ENCODE measurements at places on chromosomes 2 and 18.

DNA sequence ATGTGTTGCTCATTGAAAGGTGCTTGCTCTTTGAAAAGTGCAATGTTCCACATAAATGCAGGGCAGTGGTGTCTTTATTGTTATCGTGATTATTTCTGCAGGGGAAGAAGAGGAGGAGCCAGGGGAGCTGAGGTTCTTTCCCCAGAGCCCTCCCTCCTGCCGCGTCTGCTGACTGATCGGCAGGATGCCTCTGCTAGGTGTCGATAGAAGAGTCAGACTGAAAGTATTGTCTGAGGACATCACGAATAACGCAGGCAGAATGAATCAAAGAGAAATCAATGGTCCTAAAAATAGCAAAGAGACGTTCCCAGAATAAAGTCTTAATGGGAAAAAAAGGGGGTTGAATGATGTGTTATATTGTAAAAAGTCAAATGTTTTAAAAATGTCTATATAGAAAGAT is 47.4 kb upstream of the SIX3 start:
- H3K36me3 ChIP-seq: peaks cover 2% of the 10 kb centered on the region
- no peak for DNase-seq
- H3K27me3 ChIP-seq: peaks cover 25% of the 10 kb centered on the region
- no peak overlapping the region for H3K27ac ChIP-seq

- DNase-seq: no peak
- no peaks in the 10 kb centered on the region for H3K27me3 ChIP-seq
- no peaks in the 10 kb centered on the region for H3K36me3 ChIP-seq
- H3K4me1 ChIP-seq: no peaks in the 10 kb centered on the region
Observed at GRCh38 chr2:163405298-163405697, 330.5 kb downstream of the FIGN start.

- peaks cover 11% of the 10 kb centered on the region for H3K4me1 ChIP-seq
- H3K27ac ChIP-seq: no peak overlapping the region
- peaks cover 9% of the 10 kb centered on the region for H3K36me3 ChIP-seq
- no peak for DNase-seq
- peaks cover 52% of the 10 kb centered on the region for H3K27me3 ChIP-seq
Observed at GRCh38 chr2:65557616-65558573, 125.5 kb upstream of the SPRED2 start.

DNA sequence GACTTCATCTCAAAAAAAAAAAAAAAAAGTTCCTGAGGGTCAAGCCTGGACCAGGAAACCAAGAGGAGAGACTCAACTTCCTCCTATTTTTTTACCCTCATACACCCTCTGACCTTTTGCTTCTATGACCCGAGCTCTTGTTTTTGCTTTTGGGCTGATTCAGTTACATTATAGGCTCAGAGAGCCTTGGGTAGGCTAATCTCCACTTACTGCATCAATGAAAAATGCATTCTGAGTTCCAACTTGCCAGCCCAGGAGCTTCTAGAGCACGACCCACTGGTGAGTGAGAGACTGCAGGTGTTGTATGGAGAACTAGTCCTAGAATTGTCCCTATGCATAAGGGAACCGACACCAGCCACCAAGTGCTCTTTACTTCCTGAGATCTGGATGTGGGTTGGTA is 91.1 kb downstream of the CABLES1 start:
- H3K4me1 ChIP-seq: peaks cover 2% of the 10 kb centered on the region
- no peaks in the 10 kb centered on the region for H3K36me3 ChIP-seq
- peak overlapping the region; percentile 95 for H3K27ac ChIP-seq
- H3K4me3 ChIP-seq: no peak overlapping the region
- no peak for DNase-seq
- H3K27me3 ChIP-seq: no peaks in the 10 kb centered on the region

- peaks cover 3% of the 10 kb centered on the region for H3K4me1 ChIP-seq
- no peak for DNase-seq
- H3K36me3 ChIP-seq: peaks cover 2% of the 10 kb centered on the region
- no peaks in the 10 kb centered on the region for H3K27me3 ChIP-seq
- no peak overlapping the region for H3K4me3 ChIP-seq
- no peak overlapping the region for H3K27ac ChIP-seq
Observed at GRCh38 chr18:54775686-54776085, 52.6 kb upstream of the RAB27B start.

- peaks cover 19% of the 10 kb centered on the region for H3K27me3 ChIP-seq
- no peaks in the 10 kb centered on the region for H3K4me1 ChIP-seq
- H3K27ac ChIP-seq: no peak overlapping the region
- H3K4me3 ChIP-seq: no peak overlapping the region
- DNase-seq: no peak
Observed at GRCh38 chr2:32910883-32911598, 35.7 kb upstream of the LTBP1 start.

GRCh38 chr2:57802243-57802642 is 244.4 kb upstream of the VRK2 start:
- no peaks in the 10 kb centered on the region for H3K27me3 ChIP-seq
- H3K4me3 ChIP-seq: no peak overlapping the region

Measured in T-helper 17 cell (primary cell).